Aorta (tissue), 5 donors: ENCODE measurements at places on chromosomes 3 and 15.

DNA sequence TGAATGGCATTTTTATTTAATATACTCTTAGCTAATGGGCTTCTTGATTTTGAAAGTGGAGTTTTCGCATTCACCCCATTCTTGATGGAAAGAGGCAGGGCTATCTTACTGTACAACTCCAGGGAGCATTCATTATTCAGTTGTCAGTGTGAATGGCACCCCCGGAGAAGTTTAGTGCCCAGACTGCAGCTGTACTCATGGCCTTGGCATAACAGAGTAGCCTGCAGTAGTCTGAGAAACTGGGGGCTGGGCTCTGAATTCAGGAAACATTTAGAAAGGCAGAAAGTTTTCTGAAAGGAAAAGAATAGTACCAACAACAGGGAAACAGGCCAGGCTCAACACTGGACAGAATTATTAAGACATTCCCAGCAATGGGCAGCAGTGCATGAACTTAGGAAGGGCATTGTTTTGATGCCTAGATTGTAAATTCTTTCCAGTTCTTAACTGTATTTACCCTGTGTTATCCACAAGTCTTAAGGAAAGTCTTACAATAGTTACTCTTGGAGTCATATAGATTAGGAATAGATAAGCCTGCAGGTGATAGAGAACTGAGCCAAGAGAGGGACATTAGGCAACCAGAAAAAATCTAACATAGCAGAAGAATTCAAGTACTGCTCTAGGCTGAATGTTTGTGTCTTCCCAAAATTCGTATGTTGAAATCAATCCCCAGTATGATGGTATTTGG is 44.4 kb downstream of the TIPARP start:
- H3K36me3 ChIP-seq, result no peaks in the 10 kb centered on the region
- H3K4me3 ChIP-seq, result no peak overlapping the region
- no peaks in the 10 kb centered on the region for H3K27me3 ChIP-seq
- H3K27ac ChIP-seq, result no peak overlapping the region

GRCh38 chr3:183680061-183680460 is 17.5 kb upstream of the YEATS2 start:
- no peak for DNase-seq
- peaks cover 6% of the 10 kb centered on the region for H3K36me3 ChIP-seq
- H3K27me3 ChIP-seq, result no peaks in the 10 kb centered on the region
- H3K4me1 ChIP-seq, result no peaks in the 10 kb centered on the region

DNA sequence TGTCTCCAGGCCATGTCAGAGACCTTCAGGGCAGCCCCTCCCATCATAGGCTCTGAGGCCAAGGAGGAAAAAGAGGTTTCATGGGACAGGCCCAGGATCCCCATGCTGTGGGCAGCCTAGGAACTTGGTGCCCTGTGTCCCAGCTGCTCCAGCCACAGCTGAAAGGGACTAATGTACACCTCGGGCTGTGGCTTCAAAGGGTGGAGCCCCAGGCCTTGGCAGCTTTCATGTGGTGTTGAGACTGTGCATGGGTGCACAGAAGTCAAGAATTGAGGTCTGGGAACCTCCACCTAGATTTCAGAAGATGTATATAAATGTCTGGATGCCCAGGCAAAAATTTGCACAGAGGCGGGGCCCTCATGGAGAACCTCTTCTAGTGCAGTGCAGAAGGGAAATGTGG is 6.6 kb upstream of the SSR3 start:
- no peaks in the 10 kb centered on the region for H3K4me1 ChIP-seq
- no peak for DNase-seq
- no peaks in the 10 kb centered on the region for H3K36me3 ChIP-seq
- no peak overlapping the region for H3K27ac ChIP-seq
- no peak overlapping the region for H3K4me3 ChIP-seq

DNA sequence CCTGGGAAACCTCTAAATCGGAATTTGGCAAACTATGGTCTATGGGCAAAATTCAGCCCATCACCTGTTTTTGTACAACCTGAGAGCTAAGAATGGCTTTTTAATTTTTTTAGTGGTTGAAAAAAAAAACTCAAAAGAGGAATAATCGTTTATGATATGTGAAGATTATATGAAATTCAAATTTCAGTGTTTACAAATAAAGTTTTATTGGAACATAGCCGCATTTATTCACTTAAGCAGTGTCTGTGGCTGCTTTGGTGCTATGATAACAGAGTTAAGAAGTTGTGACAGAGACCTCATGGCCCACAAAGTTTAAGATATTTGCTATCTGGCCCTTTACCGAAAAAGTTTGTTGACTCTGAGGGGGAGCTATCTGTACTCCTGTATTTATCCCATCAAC is 36.4 kb upstream of the LACTB start:
- H3K27ac ChIP-seq, result no peak overlapping the region
- no peaks in the 10 kb centered on the region for H3K36me3 ChIP-seq
- no peaks in the 10 kb centered on the region for H3K4me1 ChIP-seq
- no peaks in the 10 kb centered on the region for H3K27me3 ChIP-seq
- DNase-seq, result no peak

GRCh38 chr3:170718848-170719247 is 133.0 kb upstream of the SLC7A14 start:
- no peak for DNase-seq
- no peak overlapping the region for H3K27ac ChIP-seq
- H3K36me3 ChIP-seq, result no peaks in the 10 kb centered on the region
- no peaks in the 10 kb centered on the region for H3K27me3 ChIP-seq
- no peaks in the 10 kb centered on the region for H3K4me1 ChIP-seq
- H3K4me3 ChIP-seq, result no peak overlapping the region

- no peak overlapping the region for H3K4me3 ChIP-seq
- peaks cover 5% of the 10 kb centered on the region for H3K4me1 ChIP-seq
- no peak overlapping the region for H3K27ac ChIP-seq
- DNase-seq, result no peak
- H3K27me3 ChIP-seq, result no peaks in the 10 kb centered on the region
These were observed 488.8 kb downstream of the FOXP1 start for GRCh38 chr3:71094658-71095209.

- no peaks in the 10 kb centered on the region for H3K4me1 ChIP-seq
- no peaks in the 10 kb centered on the region for H3K36me3 ChIP-seq
- DNase-seq, result no peak
- H3K27ac ChIP-seq, result no peak overlapping the region
- no peak overlapping the region for H3K4me3 ChIP-seq
- H3K27me3 ChIP-seq, result no peaks in the 10 kb centered on the region
These were observed 129.1 kb downstream of the RAP2B start for GRCh38 chr3:153291059-153291685.

GRCh38 chr3:31124373-31124772 is 229.9 kb upstream of the GADL1 start:
- no peaks in the 10 kb centered on the region for H3K36me3 ChIP-seq
- no peak overlapping the region for H3K27ac ChIP-seq
- no peak for DNase-seq
- no peak overlapping the region for H3K4me3 ChIP-seq
- H3K4me1 ChIP-seq, result no peaks in the 10 kb centered on the region

DNA sequence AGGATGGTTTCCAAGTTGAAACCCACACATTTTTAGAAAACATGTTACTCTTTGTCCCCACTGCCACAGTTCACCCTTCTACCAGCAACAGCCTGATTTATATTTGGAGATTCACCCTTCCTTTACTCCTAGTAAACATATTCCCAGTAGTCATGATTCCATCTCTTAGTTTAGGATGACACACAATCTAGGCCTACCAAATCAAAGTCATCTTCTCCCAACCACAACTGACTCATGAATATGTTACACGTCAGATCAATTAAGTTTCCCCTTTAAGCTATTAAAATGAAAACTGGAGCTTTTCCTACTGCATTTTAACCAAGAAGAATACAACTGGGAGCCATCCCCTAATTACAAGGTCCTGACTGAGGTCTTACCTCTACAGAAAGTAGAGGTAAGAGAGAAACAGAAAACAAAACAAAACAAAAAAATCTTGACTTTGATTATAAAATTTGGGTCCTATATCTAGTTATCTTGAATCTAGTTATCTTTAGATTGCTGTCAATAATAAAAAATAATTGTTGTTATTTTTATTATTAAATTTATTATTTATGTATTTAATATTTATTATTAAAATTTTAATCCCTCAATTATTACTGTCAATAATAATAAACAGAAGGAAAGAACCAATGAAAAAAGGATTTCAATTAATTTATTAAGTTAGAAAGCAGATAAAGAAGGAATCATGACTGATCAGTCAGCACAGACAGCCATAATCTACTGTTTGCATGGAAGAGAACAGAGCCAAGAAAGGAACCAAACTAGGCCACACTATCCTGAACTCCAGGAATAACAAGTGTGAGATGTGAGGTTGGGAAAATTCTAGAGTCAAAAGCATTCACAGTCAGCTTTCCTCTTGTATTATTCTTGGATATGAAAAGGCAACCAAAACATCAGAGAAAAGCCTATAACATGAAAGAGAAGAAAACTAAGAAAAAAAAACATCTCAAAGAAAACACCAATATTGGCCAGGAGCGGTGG is 12.5 kb downstream of the DPH6 start:
- no peaks in the 10 kb centered on the region for H3K27me3 ChIP-seq
- no peak for DNase-seq
- no peak overlapping the region for H3K4me3 ChIP-seq
- peak overlapping the region; percentile 43 for H3K27ac ChIP-seq
- H3K36me3 ChIP-seq, result no peaks in the 10 kb centered on the region

DNA sequence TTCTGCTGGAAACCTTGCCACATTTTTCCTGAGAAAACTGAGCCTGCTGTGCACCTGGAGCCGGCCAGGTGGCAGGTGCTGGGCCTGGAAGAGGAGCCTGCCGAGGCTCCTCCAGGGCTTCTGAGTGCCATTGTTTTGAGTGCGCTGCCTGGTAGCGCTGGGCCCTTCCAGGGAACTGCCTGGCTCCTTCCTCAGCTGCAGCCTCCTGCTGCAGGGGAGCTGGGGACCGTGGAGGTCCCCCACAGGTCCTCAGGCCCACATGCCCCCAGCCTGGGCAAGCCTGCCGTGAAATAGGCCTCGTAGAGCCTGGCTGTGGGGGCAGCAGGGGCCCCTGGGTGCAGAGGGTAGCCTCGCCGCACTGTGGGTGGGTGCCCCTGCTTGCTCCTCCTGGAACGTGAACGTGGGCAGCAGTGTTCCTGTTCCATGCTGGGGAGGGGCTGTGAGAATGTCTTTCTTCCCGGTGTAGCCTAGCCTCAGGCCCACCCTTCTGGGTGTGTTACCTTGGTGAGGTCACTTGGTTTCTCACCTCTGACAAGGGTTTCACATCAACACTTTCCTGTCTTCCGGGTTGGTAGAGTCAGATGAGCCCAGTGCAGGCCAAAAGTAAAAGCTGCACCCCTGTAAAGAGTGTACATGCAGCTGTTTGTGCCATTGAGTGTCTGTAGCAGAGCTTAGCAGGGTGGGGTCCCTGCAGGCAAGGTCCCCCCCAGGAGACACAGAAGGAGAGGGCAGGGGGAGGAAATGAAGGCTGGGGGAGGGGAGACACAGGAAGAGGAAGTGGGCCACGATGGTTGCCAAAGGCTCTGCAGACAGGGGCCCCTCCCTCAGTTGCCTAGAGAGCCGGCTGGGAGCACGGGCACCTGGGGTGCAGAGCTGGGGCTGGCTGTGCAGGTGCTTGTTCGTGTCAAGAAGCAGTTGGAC is 34.5 kb downstream of the KLF13 start:
- H3K27ac ChIP-seq, result no peak overlapping the region
- H3K4me1 ChIP-seq, result peaks cover 3% of the 10 kb centered on the region
- no peaks in the 10 kb centered on the region for H3K36me3 ChIP-seq
- no peak for DNase-seq

GRCh38 chr15:56052395-56053045 is 59.1 kb upstream of the NEDD4 start:
- H3K27me3 ChIP-seq, result no peaks in the 10 kb centered on the region
- H3K27ac ChIP-seq, result no peak overlapping the region
- no peaks in the 10 kb centered on the region for H3K36me3 ChIP-seq
- no peak for DNase-seq
- H3K4me3 ChIP-seq, result no peak overlapping the region
- H3K4me1 ChIP-seq, result no peaks in the 10 kb centered on the region

- no peaks in the 10 kb centered on the region for H3K4me1 ChIP-seq
- H3K36me3 ChIP-seq, result peaks cover 2% of the 10 kb centered on the region
- no peak overlapping the region for H3K4me3 ChIP-seq
- no peak for DNase-seq
These were observed 17.5 kb downstream of the OCA2 start for GRCh38 chr15:28081594-28081993.

DNA sequence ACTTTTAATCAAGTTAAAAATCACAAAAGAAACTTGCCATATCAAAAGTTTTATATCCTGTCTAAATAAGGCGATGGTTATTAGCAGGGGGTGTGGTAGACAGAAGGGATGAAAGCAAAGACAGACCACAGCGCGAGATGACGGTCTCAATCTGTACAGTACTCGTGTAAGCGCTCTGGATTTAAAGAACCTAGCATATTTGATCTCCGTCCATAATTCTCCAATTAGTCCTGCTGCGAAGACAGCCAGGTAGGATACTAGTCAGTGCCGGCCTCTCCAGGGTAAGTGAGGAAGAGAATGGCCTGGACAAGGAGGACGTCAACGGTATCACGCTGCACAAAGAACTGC is 701 bp downstream of the SGO1 start:
- no peaks in the 10 kb centered on the region for H3K36me3 ChIP-seq
- H3K27ac ChIP-seq, result no peak overlapping the region

DNA sequence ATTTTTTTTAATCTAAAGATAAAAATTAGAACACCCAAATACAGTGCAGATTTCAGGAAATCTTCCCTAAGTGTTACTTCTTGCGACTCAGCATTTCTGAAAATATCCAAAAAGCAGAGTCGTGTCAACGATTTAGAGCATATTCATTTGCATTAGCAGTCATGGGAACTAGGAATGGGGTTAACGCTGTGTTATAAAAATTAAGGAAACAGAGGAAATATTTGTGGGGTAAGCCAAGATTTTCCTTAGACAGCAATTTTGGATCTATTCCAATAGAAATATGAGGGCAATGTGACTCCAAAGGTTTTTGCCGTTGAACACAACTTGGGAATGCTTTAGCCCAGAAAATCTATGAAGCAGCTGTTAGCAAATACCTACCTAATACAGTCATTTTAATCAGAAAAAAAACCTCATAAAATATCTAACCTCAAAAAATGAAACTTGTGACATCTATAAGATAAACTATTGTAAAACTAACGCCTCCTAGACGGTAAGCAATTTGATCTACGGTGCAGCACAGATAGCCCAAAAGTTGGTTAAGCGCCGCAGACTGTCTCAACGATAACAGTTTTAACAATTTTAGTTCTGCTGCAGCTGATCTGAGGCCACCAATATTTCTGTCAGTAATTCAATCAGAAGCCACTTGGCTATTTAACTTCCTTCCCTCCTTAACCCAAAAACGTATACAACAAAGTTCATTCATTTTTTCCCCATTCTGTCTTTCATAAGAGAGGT is 5.8 kb upstream of the ATP11B start:
- DNase-seq, result no peak
- H3K4me3 ChIP-seq, result no peak overlapping the region
- no peaks in the 10 kb centered on the region for H3K36me3 ChIP-seq
- H3K27me3 ChIP-seq, result no peaks in the 10 kb centered on the region
- no peak overlapping the region for H3K27ac ChIP-seq

- no peak for DNase-seq
- no peaks in the 10 kb centered on the region for H3K4me1 ChIP-seq
- peaks cover 2% of the 10 kb centered on the region for H3K36me3 ChIP-seq
- H3K27ac ChIP-seq, result no peak overlapping the region
- H3K27me3 ChIP-seq, result no peaks in the 10 kb centered on the region
These were observed 13.2 kb downstream of the ABCC5 start for GRCh38 chr3:184004476-184004875.
